ENCODE measurements at places on chromosomes 12 and 14. TPM values are rescaled to one million over a fixed set of nuclear protein-coding genes. Genes with fewer than 3 reads are reported as not detected.

Gene EXOC3L4
- 0.87 TPM for total RNA-seq

Gene TMPRSS12
- total RNA-seq, result not detected

Gene POU6F1
- 14.4 TPM for total RNA-seq

Gene FMNL3
- total RNA-seq, result 60.8 TPM

Gene ST8SIA1
- 2.4 TPM for total RNA-seq

Gene SLC16A7
- 35.4 TPM for total RNA-seq

Gene HSPB8
- 13.1 TPM for total RNA-seq

Gene ITGA5
- 145 TPM for total RNA-seq

DNA sequence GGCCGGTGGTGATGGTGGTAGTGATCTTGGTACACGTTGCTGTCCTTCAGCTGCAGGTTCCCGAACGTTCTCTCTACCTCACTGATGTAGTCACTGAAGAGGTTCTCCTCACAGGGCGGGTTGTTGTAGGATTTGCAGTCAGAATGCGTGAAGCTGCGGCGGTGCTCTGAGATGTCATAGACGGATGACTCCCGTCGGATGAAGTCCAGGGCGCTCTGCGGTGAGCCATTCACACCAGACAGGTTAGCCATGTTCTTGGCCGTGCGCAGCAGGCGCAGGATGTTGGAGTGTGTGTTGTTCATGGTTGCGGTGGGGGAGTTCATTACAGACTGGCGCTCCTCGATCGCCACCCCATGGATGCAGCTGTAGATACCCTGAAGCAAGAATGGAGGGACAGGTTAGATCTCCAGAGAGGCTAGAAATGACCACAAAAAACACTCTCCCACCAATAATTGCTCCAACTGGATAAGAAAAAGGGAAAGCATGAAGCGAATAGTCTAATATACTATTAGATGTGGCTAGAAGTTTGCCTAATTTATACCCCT, 367.8 kb downstream of the EMP1 start:
- no peak for DNase-seq

DNA sequence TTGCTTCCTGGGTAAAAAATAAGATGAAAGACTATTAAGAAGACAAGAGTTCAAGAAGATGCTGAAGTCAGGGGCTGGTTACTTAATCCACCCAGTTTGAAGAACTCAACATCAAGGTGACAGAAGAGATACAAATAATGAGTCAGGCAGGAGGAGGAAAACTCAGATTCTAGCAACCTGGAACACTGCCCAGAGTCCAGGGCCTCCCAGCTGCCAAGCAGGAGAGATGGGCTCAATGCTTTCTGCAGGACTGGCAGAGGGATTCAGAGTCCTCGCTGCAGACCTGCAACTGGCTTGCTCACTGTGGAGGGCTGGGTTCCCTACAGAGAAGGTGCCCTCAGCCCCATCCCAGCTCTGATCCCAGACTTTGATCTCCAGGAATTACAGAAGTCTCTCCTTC, 28.6 kb upstream of the CEBPE start:
- no peak for DNase-seq

GRCh38 chr14:71187633-71188356, 280.5 kb downstream of the PCNX1 start:
- no peak for DNase-seq

DNA sequence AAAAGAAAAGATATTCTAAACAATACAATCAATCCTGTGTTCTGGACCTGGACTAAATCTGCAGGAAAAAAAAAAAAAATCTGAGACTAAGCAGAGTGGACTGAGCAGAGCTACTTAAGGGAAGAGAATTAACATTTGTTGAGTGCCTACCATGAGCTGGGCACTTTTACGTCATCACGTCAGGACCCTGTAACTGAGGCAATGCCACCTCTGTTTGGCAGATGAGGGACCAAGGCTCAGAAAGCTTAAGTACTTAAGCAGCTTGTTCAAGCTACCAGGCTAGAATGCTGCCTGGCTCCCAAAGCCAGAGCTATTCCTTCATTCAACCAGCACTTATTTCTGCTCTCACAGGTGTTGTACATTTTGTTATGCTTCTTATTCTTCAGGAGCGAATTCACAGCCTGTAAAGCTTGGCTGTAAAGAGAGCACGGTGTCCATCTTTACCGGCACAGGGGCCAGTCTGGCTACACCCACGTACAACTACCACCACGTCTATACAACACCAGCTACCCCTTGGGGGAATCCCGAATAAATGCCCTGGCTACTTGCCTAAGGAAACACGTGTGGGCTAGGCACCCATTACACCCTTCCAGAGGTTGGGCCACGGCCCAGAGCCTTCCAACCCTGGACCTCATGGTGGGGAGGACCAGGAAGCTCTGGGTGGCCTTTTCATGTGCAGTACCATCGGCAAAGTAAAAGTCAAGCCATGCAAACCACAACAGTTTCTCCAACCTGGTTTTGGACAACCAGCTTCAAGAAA, 27.0 kb downstream of the TMCC3 start:
- DNase-seq, result no peak

- DNase-seq, result no peak
These were observed 121.2 kb downstream of the PRICKLE1 start for GRCh38 chr12:42468341-42468821.

GRCh38 chr12:105705765-105706164, 375.3 kb downstream of the C12orf75 start:
- peak; percentile 57 for DNase-seq

DNA sequence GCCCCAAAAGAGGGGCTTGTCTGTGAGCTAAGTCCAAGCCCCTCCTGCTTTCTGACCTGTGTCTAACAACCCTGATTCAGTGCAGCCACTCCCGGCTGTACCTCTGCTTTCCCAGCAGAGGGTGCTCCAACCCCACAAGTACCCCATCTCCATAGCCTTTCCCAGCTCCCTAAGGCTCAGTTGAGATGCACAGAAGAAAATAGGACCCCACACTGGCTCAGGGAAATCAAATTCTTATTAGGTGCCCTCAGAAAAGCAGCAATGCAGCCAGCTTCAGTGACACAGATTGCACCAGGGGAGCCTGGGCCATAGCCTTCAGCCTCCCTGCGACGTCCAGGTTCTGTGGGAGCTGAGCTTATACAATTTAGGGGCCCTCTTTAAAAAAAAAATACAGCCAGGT, 49.9 kb downstream of the LRRC74A start:
- peak; percentile 56 for DNase-seq

GRCh38 chr14:80425686-80426085, 214.4 kb upstream of the DIO2 start:
- DNase-seq, result no peak

- DNase-seq, result no peak
These were observed 559 bp downstream of the SYNJ2BP start for GRCh38 chr14:70416338-70416724.

- DNase-seq, result peak; percentile 73
These were observed 11.4 kb upstream of the AACS start for GRCh38 chr12:125053821-125054220.

DNA sequence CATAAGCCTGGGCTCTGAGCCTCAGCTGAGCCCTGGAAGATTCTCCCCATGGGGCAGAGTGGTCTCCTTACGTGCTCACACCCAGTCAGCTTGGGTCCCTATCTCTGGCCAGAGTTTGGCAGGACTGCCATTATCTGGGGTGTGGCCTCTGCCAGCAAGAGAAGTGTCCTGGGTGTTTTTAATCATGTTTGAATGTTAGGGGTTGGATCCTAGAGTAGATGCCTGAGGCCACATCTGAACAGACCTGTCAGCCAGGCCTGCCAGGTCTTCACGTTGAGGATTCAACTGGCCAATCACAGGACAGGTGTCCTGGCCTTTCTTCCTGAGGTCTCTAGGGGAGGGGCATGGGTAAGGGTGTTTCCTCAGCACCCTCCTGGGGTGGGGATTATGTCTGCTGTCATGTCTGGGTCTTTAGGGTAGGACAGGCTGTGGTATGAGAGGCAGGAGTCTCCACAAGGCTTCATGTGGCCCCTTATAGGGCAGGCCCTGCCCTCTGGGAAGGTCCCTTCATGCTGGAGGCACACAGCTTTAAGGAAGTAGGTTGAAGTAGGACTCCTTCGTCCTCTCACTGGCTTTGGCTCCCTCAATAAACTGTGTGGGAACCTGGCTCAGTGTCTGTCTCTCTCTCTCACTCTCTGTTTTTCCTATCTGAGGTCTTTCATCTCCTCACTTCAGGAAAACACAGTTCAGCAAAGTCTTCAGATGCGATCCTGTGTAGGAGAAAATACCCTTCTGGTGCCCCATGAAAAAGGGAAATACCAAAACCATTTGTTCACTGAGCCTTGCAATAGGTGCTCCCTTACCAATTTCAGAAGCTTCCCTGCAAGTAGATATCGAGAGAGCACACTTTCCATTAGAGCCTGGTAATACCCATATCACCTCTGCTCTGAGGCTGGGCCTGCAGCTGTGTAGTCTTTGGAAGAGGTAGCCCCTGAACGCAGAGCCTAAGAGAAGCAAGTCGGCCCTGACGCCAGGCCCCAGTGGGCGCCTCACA, 6.7 kb upstream of the FITM1 start:
- DNase-seq, result no peak

GRCh38 chr12:24719293-24719721, 229.6 kb downstream of the BCAT1 start:
- DNase-seq, result no peak

DNA sequence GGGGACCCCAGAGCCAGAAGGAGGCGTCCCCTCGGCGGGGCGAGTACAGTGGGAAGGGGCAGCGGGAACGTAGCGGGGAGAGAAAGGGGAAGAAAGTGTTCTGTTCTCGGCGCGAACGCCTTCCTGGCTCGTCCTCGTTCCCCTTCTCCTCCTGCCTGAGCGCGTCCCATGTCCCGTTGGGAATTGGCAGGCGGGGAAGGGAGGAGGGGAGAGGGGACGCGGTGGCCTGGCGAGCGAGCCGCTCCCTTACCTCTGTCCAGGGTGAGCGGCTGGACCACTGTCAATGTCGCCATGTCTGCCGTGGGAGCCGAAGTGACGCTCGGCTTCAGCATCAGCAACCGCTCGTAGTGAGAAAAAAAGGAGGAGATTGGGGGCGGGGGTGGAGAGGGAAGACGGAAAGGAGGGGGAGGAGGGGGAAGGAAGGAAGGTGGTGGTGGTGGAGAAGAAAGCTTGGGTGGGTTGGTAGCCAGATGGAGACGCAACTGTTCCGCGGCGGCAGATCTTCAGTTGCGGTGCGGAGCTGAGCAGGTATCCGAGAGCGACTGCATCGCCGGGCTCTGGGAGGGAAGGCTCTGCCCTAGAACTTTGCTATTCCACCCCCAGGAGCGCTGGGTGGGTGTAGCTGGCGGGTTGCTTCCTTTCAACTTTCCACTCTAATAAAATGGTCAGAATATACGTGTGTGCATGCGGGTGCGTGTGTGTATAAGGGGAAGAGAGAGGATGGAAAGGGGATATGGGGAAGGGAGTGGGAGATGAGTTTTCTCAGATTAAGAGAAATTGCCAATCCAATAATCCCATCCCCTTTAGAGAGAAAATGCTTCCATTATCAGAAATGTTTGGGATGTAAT, at the start of gene LIN7A:
TSS of gene LIN7A (minus strand) at position 544 of the 848 bp plus-strand sequence. CDS start at position 332, 212 bp downstream.
- peak; percentile 19 for DNase-seq

- no peak for DNase-seq
These were observed 60.4 kb upstream of the SCAF11 start for GRCh38 chr12:46050805-46051204.

DNA sequence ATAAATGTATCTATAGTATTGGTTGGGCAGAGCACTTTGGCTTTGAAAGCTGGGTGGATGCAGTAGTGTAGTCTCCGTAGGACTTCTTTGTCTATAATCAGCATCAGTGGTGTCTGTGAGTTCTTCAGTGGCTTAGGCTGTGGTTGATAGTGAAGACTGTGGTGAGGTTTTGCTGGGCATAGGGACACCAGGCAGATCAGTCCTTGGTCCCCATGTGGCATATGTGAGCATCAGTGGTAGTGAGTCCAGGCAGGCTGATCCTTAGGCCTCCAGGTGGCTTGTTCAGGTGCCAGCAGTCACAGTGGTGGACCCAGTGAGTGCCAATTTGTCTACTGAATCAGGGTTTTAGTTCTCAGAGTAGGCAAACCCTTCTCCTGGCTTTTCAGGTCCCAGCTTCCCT, 70.4 kb downstream of the CAND1 start:
- DNase-seq, result no peak

DNA sequence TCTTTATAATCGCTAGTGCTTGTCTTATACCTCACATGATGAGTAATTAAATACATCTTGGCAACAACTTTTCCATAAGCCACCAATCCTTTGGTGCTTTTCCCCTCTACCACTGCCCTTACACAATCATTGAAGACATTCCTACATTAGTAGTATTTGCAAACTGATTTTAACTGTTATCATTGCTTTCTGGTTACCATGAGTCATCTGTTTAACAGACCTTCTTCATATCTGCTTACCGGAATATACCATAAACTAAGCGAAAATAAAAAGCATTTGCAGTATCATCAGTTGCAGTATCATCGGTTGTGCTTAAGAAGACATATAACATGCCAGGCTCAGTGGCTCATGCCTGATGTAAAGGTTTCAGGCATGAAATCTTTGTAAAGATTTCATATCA, 54.8 kb upstream of the PLEKHA5 start:
- DNase-seq, result no peak

DNA sequence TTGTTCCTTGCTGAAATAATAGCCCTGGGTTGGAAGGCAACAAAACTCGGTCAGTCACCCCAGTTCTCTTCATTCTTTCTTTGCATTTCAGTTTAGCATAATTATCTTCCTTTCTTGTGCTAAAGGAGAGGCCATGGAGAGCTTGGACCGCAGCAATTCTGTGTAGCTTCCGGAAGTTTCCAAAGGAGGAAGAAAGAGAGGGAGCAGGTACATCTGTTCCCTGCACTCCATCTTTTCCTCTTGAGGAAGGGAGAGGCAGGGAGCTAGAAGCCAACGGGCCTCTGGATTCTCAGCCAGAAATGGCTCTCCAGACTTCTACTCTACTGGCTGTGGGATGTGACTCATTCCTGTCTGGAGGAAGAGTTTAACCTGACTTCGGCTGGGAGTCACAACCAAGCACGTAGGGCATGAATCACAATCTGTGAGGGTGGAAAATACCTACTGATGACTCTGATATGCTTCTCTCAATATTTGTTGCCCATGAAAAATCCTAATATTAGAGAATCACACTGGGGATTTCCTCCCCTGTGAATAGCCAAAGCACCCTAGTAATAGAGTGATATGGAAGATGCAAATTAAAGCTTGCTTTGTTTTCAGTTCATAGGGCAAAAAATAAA, 17.0 kb downstream of the ANO6 start:
- no peak for DNase-seq

- no peak for DNase-seq
These were observed 2.7 kb downstream of the FZD10 start for GRCh38 chr12:130164936-130165335.

DNA sequence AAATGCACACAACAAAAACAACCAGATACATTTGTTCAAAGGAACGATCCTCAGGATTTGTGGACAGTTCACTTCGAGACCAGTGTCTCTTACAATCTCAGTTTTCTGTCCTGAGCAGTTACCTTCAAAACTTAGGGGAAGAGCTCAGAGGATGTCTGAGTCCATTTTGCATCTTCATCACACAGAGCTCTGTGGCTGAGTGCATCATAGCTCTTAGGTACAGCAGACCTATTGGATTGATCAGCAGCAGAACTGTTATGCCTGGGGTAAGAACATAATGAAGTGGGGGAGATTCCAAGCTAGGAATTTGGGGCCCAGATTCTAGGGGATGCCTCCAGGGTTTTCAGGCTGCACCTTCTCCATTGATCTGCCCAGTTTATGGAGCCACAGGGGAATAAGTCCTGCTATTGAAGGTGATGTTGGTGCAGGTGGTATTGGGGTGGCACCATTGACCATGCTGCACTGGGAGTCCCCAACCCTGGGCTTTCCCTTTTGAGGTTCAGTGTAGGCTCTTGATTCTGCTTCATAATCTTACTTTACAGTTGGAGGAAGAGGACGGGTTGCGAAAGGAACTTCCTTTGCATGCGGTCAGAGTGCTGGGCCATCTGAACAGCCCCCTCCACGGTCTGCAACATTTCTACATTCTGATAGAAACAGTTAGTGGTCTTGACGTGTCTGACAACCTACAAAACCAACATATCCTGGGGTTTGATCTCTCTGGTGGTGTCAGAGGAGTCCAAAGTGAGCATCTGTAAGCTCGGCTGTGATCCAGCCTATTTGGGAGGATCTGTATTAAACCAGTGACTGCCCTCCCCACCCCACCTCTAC, 112.8 kb downstream of the CHST11 start:
- peak; percentile 13 for DNase-seq

Data from tibial nerve (tissue), 4 donors.